ENCODE measurements at places on chromosomes 16 and 17.

GRCh38 chr16:80540516-80541305 is at the start of gene DYNLRB2:
DYNLRB2 (plus strand) TSS chr16:80540993; CDS start chr16:80541077, 84 bp downstream.
- peak; percentile 95 for DNase-seq

- peak; percentile 18 for DNase-seq
Observed at GRCh38 chr17:32487473-32488176, 832 bp downstream of the CDK5R1 start.

DNA sequence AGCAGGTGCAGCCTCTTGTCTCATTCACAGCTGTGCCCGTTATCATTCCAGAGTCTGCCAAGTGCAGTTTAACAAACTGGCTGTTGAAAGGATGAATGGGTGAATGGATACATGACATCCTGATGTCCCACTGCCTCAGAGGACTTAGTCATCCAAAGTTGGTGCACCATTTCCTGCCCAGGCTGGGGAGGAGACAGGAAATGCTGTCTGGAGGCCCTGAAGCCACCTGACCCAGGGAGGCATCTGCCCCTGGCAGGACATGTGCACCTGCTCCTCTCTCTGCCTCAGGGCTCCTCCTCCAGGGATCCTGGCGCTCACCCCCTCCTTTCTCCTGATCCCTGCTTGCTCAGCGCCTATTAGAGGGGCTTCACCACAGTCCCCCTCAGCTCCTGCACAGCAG is 1.8 kb upstream of the CD300C start:
- no peak for DNase-seq

GRCh38 chr17:68435361-68435760 is 21.9 kb downstream of the WIPI1 start:
- DNase-seq = no peak

- DNase-seq = peak; percentile 97
Observed at GRCh38 chr17:8173056-8173870, 2.9 kb downstream of the TMEM107 start.
